SW 1271 (cell line): ENCODE measurements at places on chromosomes 7 and 10.

GRCh38 chr7:106110238-106110560 is 1.9 kb downstream of the SYPL1 start:
- DNase-seq: no peak

DNA sequence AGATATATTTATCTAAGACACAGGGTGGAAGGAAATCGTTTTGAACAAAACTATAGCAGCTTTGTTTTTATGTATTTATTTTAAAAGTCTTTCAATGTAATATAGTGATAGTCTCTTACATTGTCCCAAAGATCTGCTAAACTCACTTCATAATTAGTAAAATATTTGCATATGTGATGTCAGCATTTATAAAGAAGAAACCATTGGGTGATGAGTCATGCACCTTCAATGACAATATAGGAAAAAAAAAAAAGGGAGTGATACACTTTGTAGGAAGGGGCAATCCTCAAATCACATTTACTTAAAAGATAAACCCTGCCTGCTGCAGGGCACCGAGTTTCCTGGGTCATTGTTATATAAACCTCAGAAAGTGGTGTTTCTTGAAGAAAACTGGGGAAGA is 112.4 kb upstream of the SEMA3C start:
- no peak for DNase-seq

DNA sequence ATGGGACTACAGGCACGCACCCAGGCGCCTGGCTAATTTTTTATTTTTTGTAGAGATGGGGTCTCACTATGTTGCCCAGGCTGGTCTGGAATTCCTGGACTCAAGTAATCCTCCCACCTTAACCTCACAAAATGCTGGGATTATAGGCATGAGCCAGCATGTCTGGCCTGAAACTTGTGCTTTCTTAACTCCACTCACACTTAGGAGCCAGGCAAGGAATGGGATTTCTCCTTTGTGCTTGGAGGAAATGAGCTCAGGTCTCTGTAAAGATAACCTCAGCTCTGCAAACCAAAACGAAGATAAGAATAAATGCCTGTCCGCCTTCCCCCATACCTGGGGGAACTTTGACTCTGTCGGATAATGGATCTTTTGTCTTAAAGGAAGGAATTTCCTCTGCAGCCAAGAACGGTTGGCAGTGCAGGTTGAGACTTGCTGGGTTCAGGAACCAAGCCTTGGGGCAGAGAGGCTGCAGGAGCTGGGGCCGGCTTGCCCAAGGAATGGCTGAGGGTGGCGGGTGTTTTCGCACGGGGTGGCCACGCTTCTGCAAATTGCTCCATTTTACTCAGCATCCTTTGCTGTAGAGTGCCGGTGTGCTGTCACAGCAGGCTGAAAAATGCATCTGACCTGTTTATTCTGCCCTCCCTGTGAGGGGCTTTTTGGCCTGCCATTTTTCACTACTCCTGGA is 174.2 kb downstream of the KIAA1217 start:
- DNase-seq: no peak

GRCh38 chr7:38731215-38731614 is 100.0 kb upstream of the AMPH start:
- no peak for DNase-seq

DNA sequence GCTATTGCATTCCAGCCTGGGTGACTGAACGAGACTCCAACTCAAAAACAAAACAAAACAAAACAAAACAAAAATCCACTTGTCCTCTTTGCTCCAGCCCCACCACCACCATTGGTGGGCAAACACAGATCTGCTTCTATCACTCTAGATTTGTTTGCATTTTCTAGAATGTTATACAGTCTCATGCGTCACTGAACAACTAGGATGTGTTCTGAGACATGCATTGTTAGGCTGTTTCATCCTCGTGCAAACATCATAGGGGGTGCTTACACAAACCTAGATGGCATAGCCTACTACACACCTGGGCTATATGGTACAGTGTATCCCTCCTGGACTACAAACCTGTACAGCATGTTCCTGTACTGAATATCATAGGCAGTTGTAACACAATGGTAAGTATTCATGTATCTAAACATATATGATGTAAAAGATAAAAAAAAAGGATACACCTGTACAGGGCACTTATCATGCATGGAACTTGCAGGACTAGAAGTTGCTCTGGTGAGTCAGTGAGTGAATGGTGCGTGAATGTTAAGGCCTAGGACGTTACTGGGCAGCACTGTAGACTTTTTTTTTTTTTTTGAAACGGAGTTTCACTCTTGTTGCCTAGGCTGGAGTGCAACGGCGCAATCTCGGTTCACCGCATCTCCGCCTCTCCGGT is 45.3 kb downstream of the BTBD16 start:
- DNase-seq: no peak

GRCh38 chr10:95793401-95794045 is 37.6 kb downstream of the ENTPD1 start:
- no peak for DNase-seq

GRCh38 chr7:13920053-13920697 is 69.3 kb downstream of the ETV1 start:
- DNase-seq: peak; percentile 100

DNA sequence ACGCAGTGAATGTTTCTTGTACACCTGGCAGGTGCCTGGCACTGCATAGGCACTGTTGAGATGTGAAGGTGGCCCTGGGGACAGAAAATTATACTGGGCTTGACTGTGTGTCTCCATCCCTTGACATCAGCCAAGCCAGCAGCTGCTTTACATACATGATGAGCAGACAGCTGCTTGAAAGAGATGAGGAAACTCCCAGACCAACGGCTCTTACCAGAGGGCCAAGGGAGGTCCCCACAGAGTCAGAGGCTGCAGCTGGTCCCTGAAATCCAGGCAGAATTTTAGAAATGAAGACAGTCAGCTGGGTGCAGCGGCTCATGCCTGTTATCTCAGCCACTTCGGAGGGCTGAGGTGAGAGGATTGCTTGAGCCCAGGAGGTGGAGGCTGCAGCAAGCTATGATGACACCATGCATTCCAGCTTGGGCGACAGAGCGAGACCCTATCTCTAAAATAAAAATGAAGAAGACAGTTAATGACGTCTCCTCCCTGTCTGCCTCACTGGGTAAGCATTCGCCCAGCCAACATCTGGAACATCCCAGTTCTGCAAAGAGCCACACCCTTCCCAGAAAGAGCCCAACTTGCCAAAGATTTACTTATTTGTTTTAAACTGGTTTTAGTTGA is 17.6 kb downstream of the LIMK1 start:
- DNase-seq: no peak

DNA sequence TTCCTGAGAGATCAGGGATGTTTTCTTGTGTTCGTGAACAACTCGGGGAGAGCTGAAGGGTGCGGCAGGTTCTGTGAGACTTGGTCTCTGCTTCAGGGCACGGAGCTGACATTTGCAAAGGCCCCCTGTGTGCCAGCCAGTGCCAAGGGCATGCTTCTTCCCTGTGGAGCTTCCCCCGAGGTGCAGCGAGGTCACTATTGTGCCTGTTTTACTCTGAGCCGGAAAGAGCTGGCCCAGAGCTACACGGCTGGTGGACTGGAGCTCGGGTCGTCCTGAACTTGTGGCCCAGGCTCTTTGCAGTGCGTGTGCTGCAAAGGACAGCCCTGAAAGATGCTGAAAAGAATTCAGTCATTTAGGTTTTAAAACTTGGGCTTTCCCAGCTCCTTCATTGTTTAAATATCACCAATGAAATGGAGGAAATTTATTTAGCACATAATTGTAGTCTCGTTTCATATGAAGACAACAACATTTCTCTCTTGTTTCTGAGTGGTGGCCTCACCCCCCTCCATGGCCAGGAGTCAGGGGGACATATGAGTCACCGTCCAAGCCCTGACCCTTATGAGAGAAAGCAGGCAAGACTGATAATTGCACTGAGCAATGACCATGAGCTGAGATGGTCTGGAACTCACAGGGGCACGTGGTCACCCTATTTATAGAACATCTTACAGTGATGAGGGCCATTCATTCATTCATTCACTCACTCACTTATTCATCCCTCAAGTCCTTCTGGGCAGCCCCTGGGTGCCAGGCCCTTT is 102.6 kb downstream of the PTPRE start:
- DNase-seq: no peak

- DNase-seq: no peak
Measured at GRCh38 chr7:55516409-55516808, 55.9 kb downstream of the VOPP1 start.

- DNase-seq: no peak
Measured at GRCh38 chr7:1598286-1598685, 28.5 kb upstream of the PSMG3 start.

- no peak for DNase-seq
Measured at GRCh38 chr7:22726907-22727713, at the start of gene IL6. IL6 (plus strand) TSS chr7:22727200; CDS start chr7:22727263, 63 bp downstream.

- no peak for DNase-seq
Measured at GRCh38 chr10:124367936-124368335, 50.8 kb downstream of the OAT start.

DNA sequence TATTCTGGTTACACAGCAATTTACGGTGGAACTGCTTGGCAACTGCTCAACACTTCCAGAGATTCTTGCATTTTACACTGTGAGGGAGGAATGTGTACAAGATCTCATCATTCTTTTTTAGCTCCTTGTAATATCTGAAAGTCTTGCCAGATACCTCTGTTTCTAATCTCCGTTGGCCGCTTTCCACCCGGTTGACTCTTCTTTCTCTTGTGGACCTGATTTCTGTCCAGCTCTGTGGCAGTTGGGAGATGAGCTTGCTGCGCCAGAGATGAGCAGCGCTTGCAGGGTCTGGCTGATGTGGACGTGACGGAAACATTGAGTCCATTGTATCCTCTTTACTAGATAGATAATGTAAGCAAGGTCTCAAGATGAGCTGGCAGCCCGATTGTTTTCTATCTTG is 27.6 kb downstream of the SPAG6 start:
- no peak for DNase-seq

DNA sequence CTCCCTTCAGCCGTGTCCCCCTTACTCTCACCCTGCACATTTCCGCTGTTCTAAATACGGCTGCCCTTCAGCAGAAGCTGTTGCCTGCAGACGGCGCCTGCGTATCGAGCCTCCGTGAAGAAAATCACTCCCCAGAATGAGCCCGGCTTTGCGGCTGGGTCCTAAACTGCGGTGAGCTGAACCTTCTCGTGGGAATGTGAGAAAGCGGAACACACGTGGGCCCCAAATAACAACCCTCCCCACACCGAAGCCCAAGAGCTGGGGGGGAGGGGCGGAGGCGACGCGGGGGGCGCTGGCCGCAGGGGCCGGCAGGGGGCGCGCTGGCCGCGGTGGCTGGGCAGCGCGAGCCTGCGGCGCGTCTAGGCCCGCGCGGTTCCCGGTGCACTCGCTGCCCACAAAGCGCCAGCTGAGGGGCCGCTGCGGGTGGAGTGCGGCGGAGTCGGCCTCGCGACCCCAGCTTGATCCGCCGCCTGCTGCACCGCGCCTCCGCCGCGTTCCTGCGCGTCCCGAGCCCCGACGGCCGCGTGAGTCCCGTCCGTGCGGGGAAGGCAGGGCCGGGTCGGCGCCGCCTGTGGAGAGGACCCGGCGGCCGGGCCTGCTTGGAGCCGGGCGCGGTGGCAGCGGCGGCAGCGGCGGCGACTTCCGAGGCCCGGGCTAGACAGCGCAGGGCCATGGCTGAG is at the start of gene ZNF398:
Gene ZNF398, plus strand, starts transcription at position 382 of the 680 bp plus-strand sequence. Its CDS starts 290 bp downstream, at position 672.
- DNase-seq: peak; percentile 60

GRCh38 chr7:116810267-116811116 is 51.9 kb upstream of the CAPZA2 start:
- DNase-seq: no peak

DNA sequence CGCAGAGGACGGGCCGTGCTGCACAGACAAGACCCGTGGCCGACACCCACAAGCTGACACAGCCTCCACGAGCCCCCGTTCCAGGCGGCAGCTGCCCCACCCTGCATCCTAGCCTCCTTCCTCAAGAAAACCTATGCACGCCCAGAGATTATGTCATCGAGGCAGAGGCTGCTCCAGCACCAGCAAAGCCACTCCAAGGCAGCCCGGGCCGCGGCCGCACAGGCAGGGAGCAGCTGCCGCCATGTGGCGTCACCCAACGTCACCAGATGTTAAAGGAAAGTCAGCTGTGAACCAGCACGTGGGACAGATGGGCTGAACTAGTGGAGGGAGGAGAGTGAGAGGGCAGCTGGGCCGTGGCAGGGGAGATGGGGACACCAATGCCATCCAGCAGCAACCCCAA is 59.8 kb downstream of the STK32C start:
- DNase-seq: no peak

- DNase-seq: no peak
Measured at GRCh38 chr10:28624351-28624750, 53.0 kb upstream of the BAMBI start.

DNA sequence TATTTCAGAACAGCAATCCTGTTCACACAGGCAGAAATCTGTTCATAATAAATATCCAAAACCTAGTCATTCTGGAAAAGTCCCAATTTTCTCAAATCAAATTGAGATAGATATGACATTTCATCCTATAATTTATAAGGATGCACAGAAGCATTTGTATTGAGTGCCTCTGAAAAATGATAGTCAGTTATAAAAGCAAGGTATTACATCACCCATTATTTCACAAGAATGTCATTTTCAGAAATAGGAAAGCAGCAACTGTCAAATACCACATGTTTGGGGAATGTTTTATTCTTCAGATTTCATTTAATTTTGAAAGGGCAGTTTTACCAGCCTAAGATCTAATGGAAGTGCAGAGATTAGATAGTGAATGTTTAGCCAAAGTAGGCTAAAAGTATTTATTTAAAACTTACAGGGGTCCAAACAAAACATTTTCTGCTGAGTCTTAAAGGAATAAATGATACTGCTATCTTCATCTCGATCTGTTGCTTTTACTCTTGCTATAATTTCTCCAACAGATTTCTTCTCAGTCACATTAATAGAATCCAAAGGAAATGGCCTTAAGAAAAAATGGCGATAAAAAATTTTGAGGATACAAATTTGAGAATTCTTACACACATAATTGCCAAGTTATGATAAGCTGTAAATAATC is 185.8 kb downstream of the HGF start:
- DNase-seq: no peak

GRCh38 chr10:42975558-42976340 is 101.1 kb upstream of the RET start:
- no peak for DNase-seq

DNA sequence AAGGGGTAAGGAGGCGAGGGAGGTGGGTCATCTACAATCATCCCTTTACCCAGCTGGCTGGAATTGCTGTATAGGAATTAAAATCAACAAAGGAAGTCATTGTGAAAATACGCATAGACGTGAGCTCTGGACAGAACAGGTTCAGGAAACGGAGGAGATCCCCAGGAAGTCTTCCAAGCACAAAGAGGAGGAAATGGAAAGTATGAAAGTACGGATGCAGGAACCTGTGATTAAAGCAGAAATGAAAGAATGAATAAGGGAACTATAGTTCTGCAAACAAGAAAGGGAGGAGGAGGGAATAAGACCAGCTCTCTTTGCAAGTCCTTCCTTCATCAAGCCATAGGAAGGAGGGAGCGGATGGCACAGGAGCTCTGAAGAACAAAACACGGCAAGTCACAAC is 61.8 kb downstream of the PYROXD2 start:
- no peak for DNase-seq

- DNase-seq: no peak
Measured at GRCh38 chr7:117145333-117145732, 177.5 kb downstream of the WNT2 start.

- DNase-seq: no peak
Measured at GRCh38 chr7:32070406-32071360, at the start of gene PDE1C. PDE1C (minus strand) TSS chr7:32070407.
